ENCODE measurements at places on chromosomes 16 and 17.

DNA sequence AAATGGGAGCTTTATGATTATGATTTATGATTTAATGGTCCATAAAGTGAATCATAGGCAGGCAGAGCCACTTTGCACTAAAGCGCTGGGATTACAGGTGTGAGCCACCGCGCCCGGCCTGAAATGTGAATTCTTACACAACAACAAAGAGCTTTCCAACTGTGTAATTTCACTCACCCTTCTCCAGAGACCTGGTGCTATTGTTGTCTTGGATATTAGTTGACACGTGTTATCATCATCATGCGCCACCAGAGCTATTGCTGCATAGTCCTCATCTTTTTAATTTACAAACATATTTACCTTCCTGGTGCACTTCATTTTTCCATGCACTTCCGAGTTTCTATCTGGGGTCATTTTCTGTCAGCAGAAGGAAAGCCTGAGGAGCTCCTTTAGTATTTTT is 4.8 kb upstream of the UTS2R start:
- DNase-seq: no peak

- DNase-seq: no peak
Measured at GRCh38 chr17:43966276-43966675, 12.5 kb upstream of the PYY start.

DNA sequence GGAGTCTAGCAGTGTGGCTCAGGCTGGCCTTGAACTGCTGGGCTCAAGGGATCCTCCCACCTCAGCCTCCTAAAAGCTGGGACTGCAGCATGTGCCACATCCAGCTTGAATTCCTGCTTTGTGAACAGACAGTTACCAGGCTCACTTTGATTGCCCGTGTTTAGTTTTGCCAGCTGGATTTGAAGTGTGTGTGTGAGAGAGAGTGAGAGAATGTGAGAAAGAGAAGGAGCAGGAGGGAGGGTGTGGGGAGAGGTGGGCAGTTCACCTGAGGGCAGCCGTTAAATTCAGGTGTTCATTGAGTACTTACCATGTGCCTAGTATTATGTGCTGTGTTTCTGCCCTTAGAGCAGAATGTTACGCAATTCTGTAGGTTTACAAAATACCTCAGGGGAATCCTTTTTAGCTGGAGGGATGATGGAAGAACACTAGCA is 4.7 kb downstream of the DUSP14 start:
- no peak for DNase-seq

- no peak for DNase-seq
Measured at GRCh38 chr16:12213180-12213579, 236.6 kb downstream of the SNX29 start.

- no peak for DNase-seq
Measured at GRCh38 chr16:86818671-86819532, 240.6 kb downstream of the FOXL1 start.

- DNase-seq: no peak
Measured at GRCh38 chr17:78557598-78558039, 19.6 kb downstream of the DNAH17 start.

DNA sequence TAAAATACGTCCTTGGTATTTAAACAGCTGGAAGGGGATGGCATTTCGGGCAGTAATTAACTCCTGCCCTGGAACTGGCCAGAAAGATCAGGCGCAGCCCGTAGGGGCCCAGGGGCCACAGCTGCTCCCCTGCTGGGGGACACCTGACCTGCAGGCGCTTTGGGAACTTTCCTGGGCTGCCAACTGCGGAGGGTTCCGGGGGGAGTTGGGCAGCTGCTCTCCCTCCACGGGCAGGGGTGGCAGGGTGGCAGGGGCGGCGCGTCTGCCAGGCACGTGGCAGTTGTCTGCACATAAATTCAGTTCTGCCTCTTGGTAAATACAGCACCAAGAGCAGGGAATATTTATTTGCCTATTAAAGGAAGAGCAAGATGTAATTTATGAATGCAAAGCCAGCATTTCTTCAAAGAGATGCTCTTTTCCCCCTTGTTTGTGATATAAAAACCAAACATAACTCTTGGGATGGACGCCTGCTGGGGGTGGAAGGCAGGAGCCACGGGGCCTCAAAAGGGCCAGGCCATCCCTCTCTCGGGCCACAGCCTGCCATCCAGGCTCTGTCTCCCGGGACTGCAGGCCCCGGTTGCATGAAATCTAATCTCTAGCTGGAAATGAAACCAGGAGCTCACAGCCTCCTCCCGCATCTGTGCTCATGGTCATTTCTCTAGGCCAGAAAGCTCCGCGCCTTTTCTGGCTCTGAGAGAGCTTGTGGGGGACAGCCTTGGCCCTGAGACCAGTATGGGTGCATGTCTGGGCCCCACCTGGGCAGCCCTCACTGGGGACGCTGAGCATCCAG is 29.9 kb upstream of the CHMP6 start:
- no peak for DNase-seq

DNA sequence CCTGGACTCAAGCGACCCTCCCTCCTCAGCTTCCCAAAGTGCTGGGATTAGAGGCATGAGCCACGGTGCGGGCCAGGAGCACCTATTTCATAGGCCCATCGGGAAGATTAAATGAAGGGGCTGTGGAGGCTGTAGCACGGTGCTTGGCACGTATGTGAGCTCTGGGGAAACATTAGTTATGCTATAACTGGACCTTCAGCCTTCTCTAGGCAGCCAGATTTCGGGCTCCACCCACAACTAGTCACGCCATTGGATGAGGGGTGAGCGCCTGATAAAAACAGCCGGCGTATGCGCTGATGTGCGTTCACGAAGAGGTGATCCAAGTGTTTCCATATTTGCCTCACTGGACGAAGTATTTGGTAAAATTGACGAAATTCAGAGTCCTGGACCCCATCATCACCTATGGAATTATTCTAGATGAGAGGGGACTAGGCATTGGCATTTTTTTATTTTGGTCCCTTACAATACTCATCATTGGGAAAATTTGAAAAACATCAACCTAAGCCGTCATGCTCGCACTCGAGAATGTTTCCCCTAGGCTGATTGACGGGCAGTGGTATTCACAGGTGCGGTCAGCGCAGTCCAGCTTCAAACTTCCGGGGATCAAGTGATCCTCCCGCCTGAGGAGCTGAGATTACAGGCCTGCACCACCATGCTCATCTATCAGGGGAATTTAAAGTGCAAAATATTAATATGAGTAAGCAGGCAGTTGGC is 1.8 kb upstream of the ANKRD11 start:
- DNase-seq: no peak

GRCh38 chr16:80369138-80369958 is 171.4 kb upstream of the DYNLRB2 start:
- no peak for DNase-seq

- DNase-seq: no peak
Measured at GRCh38 chr17:61247439-61247838, 152.2 kb upstream of the TBX2 start.

DNA sequence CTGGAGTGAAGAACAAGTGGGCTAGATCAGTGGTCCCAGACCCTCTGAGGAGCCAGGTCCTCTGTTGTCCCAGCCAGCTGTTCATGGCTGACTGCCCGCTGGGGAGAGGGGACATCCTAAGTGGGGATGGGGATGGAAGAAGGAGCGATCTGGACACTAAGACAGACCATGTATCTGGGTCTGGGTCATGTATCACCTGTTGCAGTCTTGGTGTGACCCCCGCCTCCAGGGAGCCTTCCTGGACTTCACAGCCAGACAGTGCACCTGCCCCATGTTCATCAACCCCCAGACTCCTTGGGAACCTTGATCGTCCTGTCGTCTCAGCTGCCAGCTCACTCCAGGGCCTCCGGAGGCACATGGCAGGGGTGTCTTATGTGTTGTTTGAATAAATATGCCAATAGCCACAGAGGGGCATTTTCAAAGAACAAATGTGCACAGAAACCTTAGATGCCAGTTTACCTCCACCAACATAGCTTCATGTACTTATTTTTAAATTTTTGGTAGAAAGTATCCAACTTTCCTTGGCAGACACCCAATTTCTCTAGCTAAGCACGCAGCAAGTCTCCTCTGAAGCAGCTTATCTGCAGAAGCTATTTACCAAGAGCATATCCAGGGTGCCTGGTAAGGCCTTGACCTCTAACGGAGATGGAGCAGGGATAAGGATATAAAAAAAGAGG is 43.2 kb downstream of the CRISPLD2 start:
- no peak for DNase-seq

DNA sequence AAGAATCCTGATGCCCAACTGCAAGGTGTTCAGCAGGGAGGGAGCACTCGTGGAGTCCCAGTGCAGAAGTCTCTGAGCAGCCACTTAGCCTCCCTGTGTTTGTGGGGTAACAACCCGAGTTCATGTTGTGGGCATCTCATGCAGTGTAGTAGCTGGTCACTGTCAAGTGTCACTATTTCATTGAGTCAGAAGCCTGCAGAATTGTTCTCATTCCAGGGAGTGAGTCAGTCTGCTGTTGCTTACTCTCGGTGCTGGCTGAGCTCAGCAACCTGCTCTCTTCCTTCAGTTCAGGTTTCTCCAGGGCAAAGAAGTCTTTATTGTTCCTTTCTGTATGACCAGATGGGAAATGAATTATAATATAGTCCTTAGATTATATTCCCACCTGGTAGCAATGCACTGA is 24.1 kb downstream of the HMOX2 start:
- DNase-seq: no peak

- no peak for DNase-seq
Measured at GRCh38 chr16:12304861-12305596, 328.5 kb downstream of the SNX29 start.

DNA sequence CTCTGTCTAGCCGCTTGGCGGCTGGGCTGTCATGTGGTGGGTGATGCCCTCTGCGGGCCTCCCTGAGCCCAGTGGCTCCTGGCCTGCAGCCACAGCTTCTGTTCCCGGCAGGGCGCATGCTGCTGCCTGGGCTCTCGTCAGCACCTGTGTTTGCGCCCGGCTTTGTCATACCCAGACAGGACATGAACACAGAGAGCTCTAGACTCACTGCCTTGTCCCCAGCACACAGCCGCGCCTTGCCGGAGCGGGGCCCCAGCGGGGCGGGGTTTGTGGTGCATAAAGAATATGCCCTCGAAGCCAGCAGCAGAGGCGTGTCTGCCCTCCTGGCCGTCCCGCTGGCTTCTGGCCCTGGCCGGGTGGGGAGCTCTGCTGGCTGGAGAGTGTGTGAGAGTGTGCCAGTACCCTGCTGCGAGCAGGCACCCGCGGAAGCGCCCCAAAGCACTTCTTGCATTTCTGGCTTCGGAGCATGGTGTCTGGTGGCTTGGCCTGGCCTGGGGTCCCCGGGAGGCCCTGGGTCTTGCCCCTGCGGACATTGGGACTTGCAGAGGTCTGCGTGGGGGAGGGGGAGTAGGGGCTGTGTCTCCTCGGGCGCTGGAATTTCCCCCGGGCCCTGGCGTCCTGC is 14.4 kb downstream of the ASPSCR1 start:
- DNase-seq: no peak

DNA sequence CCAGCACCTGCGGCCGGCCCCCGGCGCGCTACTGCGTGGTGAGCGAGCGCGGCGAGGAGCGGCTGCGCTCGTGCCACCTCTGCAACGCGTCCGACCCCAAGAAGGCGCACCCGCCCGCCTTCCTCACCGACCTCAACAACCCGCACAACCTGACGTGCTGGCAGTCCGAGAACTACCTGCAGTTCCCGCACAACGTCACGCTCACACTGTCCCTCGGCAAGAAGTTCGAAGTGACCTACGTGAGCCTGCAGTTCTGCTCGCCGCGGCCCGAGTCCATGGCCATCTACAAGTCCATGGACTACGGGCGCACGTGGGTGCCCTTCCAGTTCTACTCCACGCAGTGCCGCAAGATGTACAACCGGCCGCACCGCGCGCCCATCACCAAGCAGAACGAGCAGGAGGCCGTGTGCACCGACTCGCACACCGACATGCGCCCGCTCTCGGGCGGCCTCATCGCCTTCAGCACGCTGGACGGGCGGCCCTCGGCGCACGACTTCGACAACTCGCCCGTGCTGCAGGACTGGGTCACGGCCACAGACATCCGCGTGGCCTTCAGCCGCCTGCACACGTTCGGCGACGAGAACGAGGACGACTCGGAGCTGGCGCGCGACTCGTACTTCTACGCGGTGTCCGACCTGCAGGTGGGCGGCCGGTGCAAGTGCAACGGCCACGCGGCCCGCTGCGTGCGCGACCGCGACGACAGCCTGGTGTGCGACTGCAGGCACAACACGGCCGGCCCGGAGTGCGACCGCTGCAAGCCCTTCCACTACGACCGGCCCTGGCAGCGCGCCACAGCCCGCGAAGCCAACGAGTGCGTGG is 1.5 kb downstream of the NTN1 start:
- DNase-seq: no peak

- no peak for DNase-seq
Measured at GRCh38 chr17:31811101-31811500, 47.9 kb downstream of the COPRS start.

- no peak for DNase-seq
Measured at GRCh38 chr17:39634384-39634871, 2.5 kb upstream of the STARD3 start.

GRCh38 chr17:5272322-5272721 is 9.8 kb upstream of the RABEP1 start:
- DNase-seq: no peak

DNA sequence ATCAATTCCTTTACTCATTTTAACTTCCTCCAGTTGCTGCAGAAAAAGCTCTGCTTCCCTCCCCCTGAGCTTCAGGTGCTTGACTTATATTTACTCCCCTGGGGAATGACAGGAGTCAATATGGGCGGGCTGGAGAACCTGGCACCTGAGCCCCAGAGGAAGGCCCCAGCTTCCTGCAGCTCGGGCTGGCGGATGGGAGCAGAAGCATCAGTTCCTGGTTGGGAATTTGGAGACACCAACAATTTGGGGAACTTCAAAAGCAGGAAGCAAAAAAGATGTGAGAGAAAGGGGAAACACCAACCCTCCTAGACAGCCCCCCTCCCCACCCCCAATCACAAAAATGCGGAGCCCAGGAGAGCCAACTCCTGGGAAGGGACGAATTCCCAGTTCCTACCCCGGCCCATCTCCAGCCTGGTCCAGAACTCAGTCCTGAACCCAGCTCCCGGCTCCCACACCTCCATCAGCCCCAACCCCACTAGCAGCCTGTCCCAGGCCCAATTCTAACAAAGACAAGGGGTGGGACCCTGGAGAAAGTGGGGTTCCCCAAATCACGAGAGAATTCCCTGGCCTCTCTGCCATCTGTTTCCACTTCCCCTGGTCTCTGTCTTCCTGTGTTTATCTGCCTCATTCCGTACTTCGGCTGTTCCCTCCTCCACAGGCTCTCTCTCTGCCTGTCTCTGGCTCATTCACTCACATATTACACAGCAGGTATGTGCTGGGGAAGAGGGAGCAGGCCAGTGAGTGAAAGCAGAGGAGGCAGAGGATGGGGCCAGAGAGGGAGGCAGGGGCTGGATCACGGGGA is 16.2 kb upstream of the ASGR2 start:
- no peak for DNase-seq

- DNase-seq: no peak
Measured at GRCh38 chr16:6059671-6060070, 962.1 kb upstream of the EEF2KMT start.

DNA sequence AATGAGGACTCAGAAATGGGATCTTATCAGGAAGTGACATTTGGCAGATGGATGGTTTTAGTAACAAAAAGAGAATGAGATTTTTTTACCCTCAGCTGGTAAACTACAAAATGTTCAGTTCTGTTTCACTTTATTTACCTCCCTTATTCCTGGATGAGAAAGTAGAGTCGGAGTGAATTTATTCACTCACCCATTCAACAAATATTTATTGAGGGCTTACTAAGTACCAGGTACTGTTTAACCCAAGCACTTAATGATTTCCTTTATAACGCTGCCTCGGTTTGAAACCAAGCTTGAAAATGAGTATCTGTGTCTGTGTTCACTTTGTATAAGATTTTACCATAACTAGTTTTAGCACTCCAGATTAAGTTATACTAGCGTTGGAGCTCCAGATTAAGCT is 38.1 kb downstream of the CDRT15 start:
- DNase-seq: no peak

- no peak for DNase-seq
Measured at GRCh38 chr16:69373019-69373418, 12.8 kb downstream of the TERF2 start.

GRCh38 chr17:62444063-62444462 is 20.4 kb downstream of the METTL2A start:
- DNase-seq: no peak
